NCI-H446 (cell line): ENCODE measurements at places on chromosomes 7 and 10.

GRCh38 chr7:43700059-43700501 lies 29.2 kb downstream of the COA1 start:
- peak; percentile 83 for DNase-seq

DNA sequence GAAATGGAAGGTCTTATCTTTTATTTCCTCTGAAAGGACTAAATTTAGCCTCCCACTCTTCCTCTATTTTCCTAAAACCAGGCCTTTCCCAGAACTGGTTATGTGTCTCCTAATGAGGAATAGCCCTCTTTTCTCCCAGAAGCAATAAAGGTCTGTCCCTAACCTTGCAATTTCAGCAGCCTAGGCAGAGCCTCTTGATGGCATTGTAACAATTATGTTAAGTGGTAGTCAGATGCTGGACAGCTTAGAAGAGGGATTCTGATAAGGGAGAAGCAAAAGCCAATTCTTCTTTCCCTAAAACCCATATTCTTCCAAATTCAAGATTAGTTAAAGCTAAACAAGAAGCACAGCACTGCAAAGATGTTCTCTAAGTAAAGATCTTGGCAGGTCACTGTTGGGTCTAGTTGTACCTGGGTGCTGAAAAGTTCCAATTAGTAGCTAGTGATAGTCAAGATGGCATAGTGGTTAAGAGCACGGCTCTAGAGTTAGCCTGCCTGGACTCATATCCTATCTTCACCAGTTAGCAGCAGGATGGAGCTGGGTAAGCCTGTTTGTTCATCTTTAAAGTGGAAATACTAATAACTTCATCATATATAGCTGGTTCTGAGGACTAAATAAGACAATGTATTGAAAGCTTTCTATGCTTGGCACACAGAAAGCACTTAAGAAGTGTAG lies 14.3 kb upstream of the KCNIP2 start:
- DNase-seq = no peak

DNA sequence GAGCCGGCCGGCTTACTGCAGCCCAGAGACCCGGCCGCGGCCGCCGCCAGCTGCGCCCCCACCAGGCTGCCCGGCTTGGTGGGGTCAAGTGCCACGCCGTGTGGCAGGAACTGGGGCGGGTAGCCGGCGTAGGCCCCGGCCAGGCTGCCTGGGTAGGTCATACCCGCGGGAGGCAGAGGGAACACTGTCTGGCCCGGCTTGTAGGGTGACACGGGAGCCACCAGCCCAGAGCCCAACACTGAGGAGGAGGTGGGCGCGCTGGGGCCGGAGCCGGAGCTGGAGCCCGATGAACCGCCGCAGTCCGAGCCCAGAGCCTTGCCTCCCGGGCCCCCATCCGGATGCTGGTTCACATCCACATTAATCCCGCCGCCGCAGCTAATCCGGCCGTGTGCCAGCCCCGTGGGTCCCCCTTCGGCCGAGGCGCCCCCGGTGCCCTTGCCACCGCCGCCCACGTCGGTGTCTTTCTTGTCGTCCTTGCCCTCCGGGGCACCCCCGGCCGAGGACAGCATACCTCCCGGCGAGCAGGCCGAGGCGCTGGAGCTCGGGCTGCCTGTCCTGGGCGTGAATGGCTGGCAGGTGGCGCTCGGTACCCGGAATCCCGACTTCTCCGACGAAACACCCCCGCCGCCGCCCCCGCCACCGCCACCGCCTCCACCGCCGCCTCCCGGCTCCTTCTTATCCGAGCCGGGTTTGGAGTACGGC lies 2.0 kb downstream of the ZNF503 start:
- DNase-seq = peak; percentile 27

- no peak for DNase-seq
Measured at GRCh38 chr10:3159152-3159551, 13.4 kb downstream of the PITRM1 start.

- DNase-seq = no peak
Measured at GRCh38 chr10:17233286-17233991, 5.4 kb downstream of the VIM start.
